ENCODE measurements at places on chromosomes 3 and 15.
A peak's percentile ranks its signal among the peaks of the same experiment; 100 is the strongest.

GRCh38 chr15:58556541-58556940 lies 124.8 kb downstream of the LIPC start:
- DNase-seq, result no peak

DNA sequence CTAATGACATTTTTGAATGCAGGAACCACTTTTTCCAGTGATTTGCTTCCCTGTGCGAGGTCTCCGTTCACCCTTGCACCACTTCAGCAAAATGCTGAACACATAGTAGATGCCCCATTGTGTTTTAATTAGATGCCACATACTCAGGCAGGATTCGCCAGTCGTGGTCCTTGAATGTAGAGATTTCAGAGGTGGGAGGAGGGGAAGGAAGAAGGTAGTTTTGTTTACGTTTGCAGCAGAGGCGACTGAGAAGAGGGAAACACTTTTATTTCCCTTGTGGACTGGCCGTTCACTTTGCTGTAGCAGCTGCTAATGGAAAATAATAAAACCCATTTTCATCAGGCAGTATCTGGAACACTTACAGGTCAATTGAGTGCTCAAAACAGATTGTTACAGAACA lies 262.8 kb upstream of the TBL1XR1 start:
- no peak for DNase-seq

DNA sequence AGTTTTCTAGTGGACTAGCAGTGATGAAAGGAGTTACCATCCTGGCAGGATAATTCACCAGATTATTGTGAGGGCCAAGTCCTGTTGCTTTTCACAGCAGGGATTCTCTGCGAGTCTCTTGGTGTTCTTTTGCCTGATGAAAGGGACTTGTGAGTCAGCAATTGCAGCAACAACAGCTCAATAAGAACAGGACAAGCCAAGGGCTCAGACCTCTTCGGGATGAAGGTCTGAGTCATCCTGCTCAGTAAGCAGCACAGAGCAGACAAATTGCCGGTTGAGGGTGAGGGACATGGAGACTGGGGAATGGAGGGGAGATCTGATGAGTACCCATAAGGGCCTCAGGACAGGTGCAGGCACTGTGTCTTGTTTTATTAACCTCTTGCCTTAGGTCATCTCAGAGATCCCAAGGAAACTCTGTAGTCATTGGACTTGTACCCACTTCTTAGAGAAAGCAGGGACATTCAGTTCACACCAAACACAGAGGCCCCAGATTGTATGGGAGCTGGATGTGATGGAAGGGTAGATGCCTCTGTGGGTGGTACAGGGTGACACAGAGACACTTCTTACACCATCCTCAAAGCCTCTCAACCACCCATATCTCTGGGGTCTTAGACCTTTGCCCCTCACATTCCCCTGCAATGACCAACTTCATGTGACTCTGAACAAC lies 173.8 kb upstream of the TLE3 start:
- peak; percentile 62 for DNase-seq

- no peak for DNase-seq
These were observed 88.3 kb upstream of the PRR23C start for GRCh38 chr3:139132976-139133375.

DNA sequence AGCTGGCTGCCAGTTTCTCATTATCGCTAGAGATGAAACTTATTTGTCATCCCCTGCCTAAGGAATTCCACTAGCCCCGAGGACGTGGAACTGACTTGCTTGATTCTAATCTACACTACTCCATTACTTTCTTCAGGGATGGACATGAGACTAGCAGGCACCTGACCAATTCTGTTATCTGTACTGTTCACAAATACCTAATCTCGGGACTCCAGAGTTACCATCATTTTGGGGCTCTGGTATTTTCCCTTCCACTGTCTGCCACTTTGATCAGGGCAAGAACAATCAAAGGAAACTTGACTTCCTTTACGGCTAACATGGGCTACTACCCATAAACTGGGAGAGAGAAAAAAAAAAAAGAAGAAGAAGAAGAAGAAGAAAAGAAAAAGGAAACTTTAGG lies 27.8 kb downstream of the BMF start:
- DNase-seq, result no peak

GRCh38 chr3:148289159-148289558 lies 408.5 kb upstream of the AGTR1 start:
- no peak for DNase-seq

DNA sequence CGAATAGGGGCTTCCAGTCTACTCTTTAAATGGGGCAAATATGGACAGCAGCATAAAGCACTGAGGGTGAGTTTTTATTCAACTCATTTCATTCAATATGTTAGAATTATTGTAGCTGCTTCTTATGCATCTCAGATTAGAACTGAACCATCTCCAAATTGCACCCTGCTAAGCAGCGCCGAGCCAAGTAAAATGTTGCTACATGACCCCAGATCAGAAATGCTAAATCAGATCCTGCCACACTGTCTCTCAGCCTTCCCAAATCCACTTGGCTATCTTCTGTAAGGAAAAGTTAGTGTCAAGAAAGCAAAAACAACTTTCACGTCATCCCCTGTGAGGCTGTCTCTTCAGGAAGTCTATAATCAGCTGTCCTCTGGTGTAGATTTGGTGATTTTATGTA lies 293.2 kb downstream of the CNTN4 start:
- DNase-seq, result no peak
